Activated CD4-positive, alpha-beta T cell treated with anti-CD3 and anti-CD28 coated beads, Interleukin-2, Interleukin-6, amounts not matched to agents 100 ng/mL and 50 ng/mL, durations not matched to agents 16 hours and 8 hours (primary cell): ENCODE measurements at places on chromosomes 7 and 10.
A peak's percentile ranks its signal among the peaks of the same experiment; 100 is the strongest.

DNA sequence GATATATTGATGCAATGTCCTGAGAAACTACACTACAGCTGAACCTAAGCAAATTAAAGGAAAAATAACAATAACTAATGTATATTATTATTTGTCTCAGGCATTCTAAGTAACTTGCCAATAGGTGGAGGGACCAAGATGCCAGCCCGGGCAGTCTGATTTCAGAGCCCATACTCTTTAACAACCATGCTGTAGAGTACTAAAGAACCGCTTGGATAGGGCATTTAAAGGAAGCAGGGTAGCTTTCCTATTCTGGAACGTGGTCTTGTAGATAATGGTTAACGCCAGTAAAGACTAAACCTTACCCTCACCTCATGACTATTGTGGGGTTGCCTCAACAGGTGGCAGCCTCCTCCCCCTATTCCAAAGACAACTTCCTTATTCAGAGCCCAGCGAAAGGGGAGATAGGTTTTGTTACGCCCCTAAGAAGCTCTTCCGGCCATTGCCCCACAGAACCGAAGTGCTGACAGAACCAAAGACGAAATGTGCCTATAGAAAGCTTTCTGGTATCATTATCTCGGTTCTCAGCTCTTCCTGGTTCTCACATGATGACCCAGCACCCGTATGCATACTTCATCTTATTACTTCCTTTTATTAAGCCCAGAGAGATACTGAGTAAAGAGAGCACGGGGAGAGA lies 707 bp upstream of the C1GALT1 start:
- DNase-seq = peak; percentile 57

GRCh38 chr10:97048649-97049427 lies 136.9 kb downstream of the SLIT1 start:
- DNase-seq = no peak

GRCh38 chr10:101481256-101481655 lies 106.8 kb downstream of the POLL start:
- DNase-seq = no peak

DNA sequence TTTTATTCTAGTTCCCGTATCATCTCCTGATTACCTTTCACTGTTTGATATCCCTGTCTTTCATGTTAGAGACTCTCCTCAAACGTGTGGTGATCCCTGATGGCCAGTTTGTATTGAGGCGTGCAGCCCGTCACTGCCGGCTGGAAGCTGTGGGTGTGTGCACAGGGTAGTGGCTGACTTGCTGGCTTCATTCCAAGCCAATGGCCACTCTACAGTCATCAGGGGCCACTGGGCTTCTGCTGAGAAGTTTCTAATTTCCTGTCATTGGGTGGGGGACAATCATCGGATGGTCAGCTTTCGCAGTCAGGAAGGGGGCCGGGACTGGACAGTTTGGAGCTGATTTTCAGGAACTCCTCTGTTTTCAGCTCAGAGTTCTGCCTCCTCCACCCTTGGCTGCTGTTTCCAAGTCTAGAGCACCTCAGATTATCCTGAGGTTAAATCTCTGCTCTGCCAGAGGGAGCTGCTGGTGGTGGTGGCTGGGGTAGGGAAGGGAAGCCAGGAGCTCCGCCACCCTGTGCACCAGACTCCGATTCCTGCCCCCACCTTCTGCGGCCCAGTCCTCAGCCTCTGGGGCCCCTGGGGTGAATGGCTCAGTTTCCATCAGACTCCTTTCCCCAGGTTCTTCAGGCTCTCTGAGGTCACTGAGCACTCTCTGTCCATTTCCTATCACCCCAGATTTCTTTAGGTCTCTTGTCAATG lies 34.9 kb downstream of the BAIAP2L1 start:
- DNase-seq = no peak

DNA sequence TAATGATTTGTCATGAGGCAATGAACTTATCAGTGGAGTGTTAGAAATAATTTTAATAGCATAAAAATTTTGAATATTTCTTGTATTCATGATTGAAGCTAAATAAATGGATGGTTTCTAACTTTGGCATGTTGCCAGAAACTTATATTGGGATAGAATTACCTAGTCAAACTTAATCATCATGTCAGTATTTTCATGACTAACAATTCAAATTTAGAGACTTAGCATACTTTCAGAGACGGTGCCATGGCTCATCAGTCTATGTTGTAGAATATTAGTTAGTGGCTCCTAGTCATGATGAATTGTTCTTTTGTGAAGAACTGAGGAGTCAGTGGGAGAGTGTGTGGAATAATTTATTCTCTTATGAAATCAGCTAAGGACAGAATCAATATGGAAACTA lies 599.6 kb upstream of the POT1 start:
- no peak for DNase-seq
